ENCODE measurements at places on chromosomes 4 and X. TPM values are rescaled to one million over a fixed set of nuclear protein-coding genes. Genes with fewer than 3 reads are reported as not detected.

DNA sequence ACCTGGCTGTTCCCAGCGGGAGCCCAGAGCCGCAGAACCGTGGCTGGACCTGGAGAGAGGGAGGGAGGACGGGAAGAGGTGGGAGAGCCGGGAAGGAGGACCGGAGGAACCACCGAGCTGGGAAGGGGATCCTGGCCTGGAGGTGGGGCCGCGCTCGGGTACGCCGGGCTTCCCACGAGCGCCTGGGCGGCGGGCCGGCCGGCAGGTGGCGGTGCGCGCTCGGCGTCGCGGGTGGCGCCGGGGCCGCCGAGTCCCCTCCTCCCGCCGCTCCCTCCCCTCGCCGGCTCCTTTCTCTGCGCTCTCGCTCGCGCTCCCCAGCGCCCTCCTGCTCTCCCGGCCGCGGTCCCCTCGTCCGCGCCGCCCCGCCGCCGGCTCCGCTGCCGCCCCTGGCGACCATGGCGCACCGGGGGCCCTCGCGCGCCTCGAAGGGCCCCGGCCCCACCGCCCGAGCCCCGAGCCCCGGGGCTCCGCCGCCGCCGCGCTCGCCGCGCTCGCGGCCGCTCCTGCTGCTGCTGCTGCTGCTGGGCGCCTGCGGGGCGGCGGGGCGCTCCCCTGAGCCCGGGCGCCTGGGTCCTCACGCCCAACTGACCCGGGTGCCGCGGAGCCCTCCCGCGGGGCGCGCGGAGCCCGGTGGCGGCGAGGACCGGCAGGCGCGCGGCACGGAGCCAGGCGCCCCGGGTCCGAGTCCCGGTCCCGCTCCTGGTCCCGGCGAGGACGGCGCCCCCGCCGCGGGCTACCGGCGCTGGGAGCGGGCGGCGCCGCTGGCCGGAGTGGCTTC, at the start of gene SORCS2:
TSS of gene SORCS2 (plus strand) at position 287 of the 778 bp plus-strand sequence.
- no peak for DNase-seq

DNA sequence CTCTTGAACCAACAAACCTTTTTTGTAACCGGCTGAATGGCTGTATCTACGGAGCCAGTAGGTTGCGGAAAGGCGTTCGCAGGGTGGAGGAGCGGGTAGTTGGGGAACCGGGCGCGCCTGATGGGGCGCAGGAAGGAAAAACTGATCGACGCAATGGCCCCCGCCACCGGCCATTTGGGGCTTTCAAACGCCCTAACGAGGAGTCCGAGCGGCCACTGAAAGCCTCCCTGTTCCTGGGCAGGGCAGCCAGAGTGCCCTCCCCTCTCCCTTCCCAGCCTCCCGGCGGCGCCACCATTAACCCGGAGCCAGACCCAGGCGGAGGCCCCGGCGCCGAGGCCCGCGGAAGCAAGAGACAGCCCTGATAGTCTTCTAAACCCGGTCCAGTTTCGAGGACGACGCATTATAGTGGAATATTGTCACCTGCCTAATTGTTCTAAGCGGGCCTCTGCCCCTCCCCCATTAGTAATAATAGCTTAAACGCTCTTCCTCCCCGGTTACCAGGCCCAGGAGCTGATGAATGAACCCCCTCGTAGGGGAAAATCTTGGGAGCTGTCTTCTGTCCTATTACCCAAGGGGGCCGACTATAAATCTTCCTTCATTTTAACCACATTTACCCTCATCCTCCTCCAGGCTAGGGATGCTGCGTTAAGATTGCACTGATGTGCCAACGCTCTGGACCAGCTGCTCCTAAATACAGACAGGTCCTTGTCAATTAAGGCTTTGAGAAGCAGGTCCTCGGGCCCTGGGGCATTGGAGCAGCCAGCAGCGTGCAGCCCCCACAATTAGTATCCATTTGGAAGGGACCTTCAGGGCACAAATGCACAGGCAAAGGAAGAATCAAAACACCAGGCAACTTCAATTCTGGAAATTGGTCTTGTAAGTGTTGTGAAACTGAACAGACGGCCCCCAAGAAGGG, 61.6 kb upstream of the TMEM33 start:
- no peak for DNase-seq

- no peak for DNase-seq
Observed at GRCh38 chrX:105241056-105241455, 20.6 kb upstream of the TEX13A start.

GRCh38 chrX:71636438-71637252, 18.3 kb upstream of the CXCR3 start:
- DNase-seq = no peak

- no peak for DNase-seq
Observed at GRCh38 chr4:74990276-74990875, 57.5 kb downstream of the PARM1 start.

GRCh38 chrX:71579136-71579989, 1.1 kb downstream of the GCNA start:
- DNase-seq = no peak

- DNase-seq = peak; percentile 68
Observed at GRCh38 chrX:8192276-8192675, 21.2 kb upstream of the VCX2 start.

GRCh38 chrX:118682258-118683014, 45.0 kb upstream of the IL13RA1 start:
- peak; percentile 51 for DNase-seq

- DNase-seq = no peak
Observed at GRCh38 chrX:39839371-39839770, 258.4 kb downstream of the BCOR start.

DNA sequence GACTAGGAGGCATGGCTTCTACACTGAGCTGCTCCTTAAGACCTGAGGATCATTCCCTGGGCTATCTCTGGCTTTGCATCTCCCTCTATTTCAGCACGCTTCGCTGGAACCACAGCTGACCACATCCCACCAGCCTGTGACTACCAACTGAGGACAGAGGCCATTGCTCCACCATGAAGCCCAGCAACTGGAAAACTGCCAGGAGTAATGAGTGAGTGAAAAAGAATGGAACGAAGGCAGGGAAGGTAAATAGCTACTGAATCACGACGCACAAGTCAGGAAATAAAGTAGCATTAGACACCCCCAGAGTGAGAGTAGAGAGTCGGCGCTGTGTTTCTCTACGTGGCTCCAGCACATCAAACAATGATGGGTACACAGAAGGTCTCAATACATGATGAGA, 314.7 kb downstream of the LDB2 start:
- peak; percentile 61 for DNase-seq

- peak; percentile 44 for DNase-seq
Observed at GRCh38 chr4:155972098-155972497, 18.4 kb upstream of the CTSO start.

GRCh38 chr4:118276580-118276979, 76.2 kb downstream of the PRSS12 start:
- DNase-seq = no peak

DNA sequence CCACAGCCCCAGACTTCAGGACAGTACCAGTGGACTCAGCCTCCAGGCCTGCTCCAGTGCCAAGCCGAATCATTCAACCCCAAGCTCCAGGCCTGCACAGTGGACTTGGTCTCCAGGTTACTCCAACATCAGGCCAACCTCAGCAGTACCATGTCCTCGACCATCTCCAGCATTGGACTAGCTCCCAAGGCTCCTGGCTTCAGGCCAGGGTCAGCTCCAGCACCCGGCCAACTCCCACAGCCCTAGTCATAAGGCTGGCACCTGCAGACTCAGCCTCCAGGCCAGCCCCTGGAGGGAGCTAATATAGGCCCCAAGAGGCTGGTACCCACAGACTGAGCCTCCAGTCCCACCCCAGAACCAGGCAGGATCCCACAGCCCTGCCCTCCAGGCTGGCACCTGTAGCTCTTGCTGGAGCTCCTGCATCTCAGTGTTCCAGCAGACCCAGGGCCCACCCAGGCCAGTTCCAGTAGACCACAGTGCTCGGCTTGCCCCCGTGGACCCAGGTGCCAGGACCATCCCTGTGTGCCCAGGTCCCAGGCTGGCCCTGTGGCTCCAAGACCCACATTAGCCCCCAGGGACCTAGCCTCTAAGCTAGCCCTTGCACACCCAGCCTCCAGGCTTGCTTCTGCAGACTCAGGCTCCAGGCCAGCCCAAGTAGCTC, 25.6 kb downstream of the ZMAT1 start:
- DNase-seq = no peak

DNA sequence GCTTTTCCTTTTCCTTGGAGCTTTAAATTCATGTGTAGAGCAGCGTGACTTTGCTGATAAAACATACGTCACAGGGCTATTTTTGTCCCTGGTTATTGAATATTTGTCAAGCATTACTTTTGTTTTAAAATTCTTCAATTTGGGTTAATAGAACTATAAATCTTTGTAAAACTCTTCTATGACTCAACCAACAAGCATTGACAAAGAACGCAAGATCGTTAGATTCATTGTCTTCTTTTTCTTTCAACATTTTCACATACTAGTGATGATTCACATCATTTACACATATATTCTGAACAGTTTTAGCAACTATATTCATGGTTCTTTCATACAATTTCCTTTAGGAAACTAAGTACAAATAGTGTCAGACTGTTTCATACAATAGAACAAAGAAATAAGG, 72.0 kb upstream of the GPM6A start:
- DNase-seq = peak; percentile 21

DNA sequence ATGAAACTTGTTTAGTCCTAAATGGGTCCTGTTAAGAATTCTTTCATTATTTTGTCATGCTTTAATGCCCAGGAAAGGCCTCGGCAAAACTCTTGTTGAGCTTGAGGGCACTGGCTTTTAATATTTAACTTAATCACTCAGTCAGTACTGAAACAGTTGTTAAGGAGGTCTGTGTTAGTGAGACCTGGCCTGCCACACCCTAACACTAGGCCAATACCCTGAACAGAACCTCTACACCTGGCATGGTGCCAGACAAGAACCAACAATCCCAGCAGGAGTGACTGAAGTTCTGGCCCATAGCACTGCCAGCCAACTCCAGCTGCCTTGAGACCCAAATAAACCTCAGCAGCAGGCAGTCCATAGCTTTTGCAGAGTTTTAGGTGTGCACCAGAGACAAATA, 85.7 kb upstream of the ITM2A start:
- peak; percentile 86 for DNase-seq

DNA sequence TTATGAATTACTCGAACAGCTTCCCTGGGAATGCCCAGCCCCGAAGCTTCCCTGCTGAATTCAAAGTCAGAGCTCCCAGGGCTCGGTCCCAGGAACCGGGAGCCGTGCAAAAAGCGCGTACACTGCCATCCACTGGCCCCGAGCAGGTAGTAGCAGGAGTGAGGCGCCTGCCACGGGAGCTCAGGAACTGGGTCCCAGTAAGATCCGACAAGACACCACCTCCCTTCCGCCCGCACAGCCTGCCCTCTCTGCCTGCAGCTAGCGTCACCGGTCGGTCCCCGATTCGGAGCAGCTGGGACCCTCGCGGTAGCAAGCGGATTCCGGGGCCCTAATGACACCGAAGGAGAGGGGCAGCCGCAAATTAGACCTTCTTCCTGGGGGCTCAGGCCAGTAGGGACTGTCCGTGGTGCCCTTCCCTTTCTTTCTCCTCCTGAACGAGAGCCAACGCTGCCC, 1.2 kb downstream of the CORIN start:
- peak; percentile 67 for DNase-seq

- DNase-seq = no peak
Observed at GRCh38 chrX:150768580-150769190, 75.5 kb downstream of the MTMR1 start.

DNA sequence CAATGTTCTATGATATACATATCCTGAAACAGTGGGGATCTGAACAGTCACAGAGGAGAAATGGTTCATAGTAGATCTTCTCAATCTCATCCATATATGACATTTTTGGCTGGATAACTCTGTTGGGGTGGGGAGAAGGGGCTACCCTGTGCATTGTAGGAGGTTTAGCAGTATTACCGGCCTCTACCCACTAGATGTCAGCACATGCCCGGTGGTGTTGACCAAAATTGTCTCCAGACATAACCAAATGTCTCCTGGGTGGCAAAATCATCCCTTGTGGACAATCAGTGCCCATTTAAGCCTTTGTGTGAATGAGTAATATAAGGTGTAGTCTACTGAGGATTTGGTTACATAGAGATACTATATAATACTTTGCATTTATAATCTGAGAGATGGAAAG, 89.9 kb downstream of the PLS3 start:
- peak; percentile 21 for DNase-seq

GRCh38 chr4:78002260-78002659, 54.9 kb upstream of the FRAS1 start:
- peak; percentile 47 for DNase-seq

Gene CNGA1
- 3.9 TPM for total RNA-seq

Gene TLR6
- 2.8 TPM for total RNA-seq

Gene FAM133A
- not detected for total RNA-seq

Gene RBM47
- 82.5 TPM for total RNA-seq

Gene PDGFC
- 133 TPM for total RNA-seq

All from renal cortical epithelial cell (primary cell).